ENCODE measurements at places on chromosomes 1 and 21.

GRCh38 chr1:230077436-230078213 lies 10.6 kb downstream of the GALNT2 start:
- DNase-seq: no peak

DNA sequence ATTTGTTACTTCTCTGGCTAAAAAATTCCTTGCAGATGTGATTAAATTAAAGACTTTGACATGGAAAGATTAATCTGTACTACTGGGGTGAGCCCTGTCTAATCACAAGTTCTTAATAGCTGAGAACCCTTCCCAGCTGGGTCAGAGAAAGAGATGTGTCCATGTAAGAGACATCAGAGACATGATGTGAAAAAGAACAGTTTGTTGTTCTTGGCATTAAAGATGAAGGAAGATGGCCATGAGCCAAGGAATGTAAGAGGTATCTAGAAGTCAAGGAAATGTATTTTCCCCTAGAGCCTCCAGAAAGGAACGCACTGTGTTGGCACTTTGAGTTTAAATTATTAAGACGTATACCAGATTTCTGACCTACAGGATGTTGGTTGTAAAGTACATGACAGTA lies 1271.5 kb upstream of the PRMT6 start:
- peak; percentile 6 for DNase-seq

- DNase-seq: no peak
Measured at GRCh38 chr1:118783095-118783758, 204.9 kb downstream of the TBX15 start.

GRCh38 chr1:239647045-239647444 lies 260.7 kb downstream of the CHRM3 start:
- no peak for DNase-seq

DNA sequence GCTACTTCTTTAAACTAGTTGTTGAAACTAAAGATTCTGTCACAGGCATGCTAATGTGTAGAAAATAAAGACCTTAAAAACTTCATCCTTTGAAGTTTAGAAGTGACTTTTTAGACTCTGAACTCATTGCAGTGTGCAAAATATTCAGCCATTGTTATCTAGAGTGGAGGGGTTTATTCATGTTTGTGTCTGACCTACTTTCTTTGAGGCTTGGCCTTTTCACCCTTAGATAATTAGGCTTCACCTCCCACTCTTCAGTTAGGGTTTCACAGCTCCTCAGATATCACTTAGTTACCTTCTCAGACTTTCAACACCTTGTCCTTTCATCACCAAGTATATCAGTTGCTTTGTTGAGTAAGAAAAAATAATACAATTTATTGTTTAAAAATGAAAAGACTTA lies 75.9 kb downstream of the IVNS1ABP start:
- no peak for DNase-seq

DNA sequence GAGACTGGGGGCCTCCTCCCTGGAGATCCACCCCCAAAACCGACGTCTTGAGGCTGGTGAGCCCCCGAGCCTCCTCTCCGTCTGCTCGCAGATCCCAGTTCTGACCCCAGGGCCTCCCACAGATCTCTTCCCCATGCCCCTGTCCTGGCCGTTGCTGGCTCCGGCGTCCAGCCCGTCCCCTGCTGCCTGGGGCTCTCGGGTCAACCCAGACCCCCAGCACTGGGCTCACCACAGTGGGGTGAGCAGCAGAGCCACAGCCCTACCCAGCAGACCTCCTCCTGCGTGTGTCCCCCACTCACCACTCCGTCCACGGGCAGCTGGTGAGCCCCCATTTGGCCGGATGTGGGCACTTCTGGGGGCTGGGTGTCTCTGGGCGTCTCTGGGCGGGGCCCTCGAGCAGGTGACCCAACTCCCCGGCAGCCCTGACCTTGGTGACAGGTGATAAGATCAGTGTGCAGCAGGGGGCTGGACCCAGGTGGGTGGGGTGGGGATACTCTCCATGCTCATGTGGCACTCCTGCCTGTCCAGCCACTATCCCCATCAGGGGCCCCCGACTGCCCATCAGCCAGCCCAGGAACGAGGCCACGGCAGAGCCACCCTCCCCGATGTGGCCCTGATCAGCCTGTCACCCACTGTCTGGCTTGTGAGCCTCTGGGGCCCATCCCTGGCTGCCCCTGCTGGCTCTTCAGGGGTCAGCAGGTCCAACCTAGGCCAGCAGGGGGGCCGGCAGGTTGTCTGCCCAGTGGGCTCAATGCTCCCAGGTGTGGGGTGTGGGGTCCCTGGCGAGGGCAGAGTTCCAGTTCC lies 709 bp downstream of the TNFRSF14 start:
- no peak for DNase-seq

DNA sequence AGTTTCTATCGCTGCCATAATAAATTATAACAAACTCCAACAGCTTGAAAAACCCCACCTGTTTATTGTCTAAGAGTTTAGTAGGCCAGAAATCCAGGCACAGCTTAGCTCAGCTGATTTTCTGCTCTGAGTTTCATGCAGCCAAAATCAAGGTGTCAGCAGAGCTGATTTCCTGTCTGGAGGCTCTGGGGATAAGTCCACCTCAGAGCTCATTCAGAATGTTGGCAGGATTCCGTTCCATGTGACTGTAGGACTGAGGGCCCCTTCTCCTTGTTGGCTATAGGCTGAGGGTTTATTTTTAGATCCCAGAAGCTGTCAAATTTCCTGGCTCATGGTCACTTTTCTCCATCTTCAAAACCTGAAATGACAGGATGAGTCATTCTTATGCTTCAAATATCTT lies 91.6 kb upstream of the CHODL start:
- DNase-seq: peak; percentile 81

- no peak for DNase-seq
Measured at GRCh38 chr1:205339717-205340116, 17.0 kb downstream of the KLHDC8A start.

- peak; percentile 27 for DNase-seq
Measured at GRCh38 chr21:33643658-33644311, 1.5 kb downstream of the ITSN1 start.

GRCh38 chr1:163436140-163436812 lies 114.5 kb downstream of the NUF2 start:
- no peak for DNase-seq

DNA sequence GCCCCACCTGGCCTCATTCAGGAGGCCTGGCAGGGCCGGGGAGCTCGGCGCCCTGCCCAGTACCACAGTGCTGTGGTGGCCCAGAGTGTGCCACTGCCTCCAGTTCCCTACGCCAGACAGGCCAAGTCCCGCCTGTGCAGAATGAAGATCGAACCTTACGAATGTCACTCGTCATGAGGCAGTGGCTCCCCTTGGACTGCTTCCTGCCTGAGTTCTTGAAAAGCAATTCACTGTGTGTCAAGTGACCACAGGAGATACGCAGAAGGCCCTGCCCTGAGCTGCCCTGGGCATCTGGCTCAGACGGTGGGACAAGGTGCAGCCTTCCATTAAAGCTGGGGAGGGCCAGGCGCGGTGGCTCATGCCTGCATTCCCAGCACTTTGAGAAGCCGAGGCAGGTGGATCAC lies 49.6 kb upstream of the LRP8 start:
- no peak for DNase-seq

DNA sequence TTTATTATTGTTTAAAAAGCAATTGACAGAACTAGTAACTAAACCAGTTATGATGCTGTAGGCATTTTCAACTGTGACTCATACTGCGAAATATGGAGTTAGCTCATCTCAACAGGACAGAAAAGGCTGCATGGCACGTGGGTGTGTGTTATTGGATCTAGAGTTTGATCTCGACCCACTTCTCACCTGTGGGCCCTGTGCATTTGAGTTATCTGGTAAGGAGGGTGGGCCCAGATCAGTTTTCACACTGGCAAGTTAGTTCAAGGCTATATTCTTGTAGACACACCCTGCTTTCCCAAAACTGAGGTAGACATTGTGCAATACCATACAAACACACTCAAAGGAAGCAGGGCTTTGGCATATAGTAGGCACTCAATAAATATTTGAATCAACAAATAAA lies 71.3 kb upstream of the PRDX6 start:
- peak; percentile 47 for DNase-seq

GRCh38 chr1:219463636-219464035 lies 149.3 kb downstream of the ZC3H11B start:
- no peak for DNase-seq

GRCh38 chr1:166905136-166905535 lies 29.1 kb upstream of the TADA1 start:
- no peak for DNase-seq

DNA sequence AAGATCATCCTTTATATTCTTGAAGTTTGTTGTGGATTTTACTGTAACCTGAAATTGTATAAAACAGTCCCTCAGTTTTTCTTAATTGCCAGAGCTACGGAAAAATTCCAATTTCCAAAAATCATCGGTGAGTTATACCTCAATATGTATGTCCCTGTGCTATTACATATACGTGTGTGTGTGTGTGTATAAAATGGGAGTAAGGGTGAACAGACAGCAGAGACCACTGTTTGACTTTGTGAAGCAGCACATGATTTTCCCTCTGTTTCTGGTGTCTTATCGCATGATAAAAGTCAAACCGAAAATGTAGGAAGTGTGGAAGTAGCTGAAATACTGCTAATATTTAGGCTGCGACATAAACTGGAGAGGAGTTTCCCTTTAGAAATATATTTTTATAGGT lies 1.2 kb downstream of the OR2T1 start:
- no peak for DNase-seq

- DNase-seq: no peak
Measured at GRCh38 chr1:175078629-175079028, 11.0 kb downstream of the TNN start.

GRCh38 chr1:88777604-88778149 lies 93.6 kb downstream of the PKN2 start:
- DNase-seq: no peak

- peak; percentile 71 for DNase-seq
Measured at GRCh38 chr1:65388908-65389695, 31.4 kb upstream of the LEPR start.

- no peak for DNase-seq
Measured at GRCh38 chr1:30380625-30380984, 342.8 kb downstream of the MATN1 start.

GRCh38 chr1:33369081-33369480 lies 48.2 kb upstream of the A3GALT2 start:
- no peak for DNase-seq

- DNase-seq: peak; percentile 68
Measured at GRCh38 chr1:83508485-83509151, 490.3 kb downstream of the TTLL7 start.

- DNase-seq: no peak
Measured at GRCh38 chr1:184545601-184546000, 158.8 kb downstream of the C1orf21 start.

DNA sequence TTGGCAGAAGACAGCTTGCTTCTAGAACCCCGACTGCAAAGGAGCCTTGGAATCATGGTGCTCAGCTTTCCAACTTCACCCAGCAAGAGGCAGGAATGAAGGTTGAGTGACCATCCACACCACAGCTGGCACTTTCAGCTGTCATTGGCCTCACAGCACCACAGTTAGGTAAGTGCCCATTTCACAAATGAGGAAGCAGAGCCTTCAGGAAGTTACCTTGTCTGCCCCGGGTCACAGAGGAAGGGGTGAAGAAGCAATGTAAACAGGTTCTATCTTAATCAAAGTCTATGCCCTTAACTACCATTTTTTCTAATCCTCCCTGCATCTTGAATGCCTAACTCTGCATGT lies 156.0 kb downstream of the GLUL start:
- no peak for DNase-seq

GRCh38 chr1:197268012-197268411 lies at the start of gene CRB1:
Gene CRB1, plus strand, starts transcription at chr1:197268252. Its CDS starts 161 bp downstream, at chr1:197268413.
- DNase-seq: no peak

GRCh38 chr1:177569476-177569875 lies 398.7 kb downstream of the BRINP2 start:
- DNase-seq: peak; percentile 34

GRCh38 chr1:185681034-185681633 lies 53.1 kb upstream of the HMCN1 start:
- DNase-seq: peak; percentile 43

DNA sequence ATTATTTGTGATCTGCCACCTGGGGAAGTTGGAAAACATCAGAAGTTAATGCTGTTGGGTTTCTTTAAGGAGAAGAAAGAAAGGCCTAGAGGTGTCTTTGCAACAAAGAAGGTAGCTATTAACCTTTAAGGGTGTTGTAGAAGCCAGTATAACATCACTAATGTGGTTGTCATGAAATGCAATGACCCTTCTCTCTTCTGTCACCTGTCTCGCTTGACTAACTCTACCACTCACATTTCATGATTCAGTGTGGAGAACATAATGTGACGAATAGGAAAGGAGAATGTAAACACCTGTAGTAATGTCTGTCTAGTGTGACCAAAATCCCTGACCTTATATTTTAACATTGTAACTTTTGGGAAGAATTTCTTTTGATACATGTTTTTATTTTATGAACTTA lies 211.7 kb upstream of the UBE2U start:
- DNase-seq: no peak

- no peak for DNase-seq
Measured at GRCh38 chr1:210500831-210501230, 172.1 kb downstream of the HHAT start.

DNA sequence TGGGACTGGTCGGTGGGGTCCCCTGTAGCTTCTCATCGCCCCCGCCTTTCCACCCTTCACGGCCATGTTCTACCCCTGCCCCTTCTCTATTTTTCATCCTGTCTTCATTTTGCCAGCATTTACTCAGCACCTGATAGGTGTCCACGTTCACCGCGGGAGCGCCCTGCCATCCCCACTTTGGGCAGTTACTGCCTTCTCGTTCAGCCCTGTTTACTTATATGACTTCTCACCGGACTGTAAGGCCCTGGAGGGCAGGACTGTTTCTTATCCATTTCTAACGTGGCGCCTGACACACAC lies 380 bp downstream of the MFN2 start:
- no peak for DNase-seq

All from HT1080 (cell line).